ENCODE measurements at places on chromosomes 11 and 22.

GRCh38 chr22:35921777-35922176, 106.8 kb downstream of the RBFOX2 start:
- no peak for DNase-seq

- DNase-seq: no peak
Measured at GRCh38 chr11:30018495-30018894, 1.7 kb upstream of the KCNA4 start.

- DNase-seq: peak; percentile 3
Measured at GRCh38 chr11:16347928-16348685, 8.2 kb downstream of the SOX6 start.

GRCh38 chr11:19777039-19777376, 64.4 kb downstream of the NAV2 start:
- no peak for DNase-seq
